ENCODE measurements at places on chromosomes 1 and 21.
A peak's percentile ranks its signal among the peaks of the same experiment; 100 is the strongest.

DNA sequence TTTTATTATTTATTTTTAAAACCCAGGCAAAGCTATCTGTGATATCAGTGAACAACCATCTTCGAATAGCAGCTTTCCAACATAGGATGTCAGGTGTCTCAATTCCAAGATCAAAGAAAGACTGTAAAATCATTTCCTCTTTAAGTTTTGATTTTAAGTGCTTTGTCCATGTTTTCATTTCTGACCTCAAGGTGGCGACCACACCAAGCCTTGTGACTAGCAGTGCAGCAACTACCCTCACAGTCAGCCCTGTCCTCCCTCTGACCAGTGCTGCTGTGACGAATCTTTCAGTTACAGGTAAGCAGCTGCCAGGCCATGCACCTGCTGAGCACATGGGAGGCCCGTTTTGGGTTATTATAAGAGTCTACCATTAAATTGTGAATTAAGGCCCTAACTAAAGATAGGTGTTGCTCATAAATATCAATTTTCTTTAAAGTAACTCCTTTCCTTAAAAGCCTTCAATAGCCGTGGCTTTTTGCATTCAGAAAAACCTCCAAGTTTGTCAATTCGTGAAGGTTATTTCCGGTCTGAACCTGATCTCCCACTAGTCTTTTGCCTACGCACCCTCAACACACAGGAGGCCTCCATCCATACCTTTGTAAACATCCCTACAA is 117.0 kb downstream of the CD247 start:
- no peak for DNase-seq

DNA sequence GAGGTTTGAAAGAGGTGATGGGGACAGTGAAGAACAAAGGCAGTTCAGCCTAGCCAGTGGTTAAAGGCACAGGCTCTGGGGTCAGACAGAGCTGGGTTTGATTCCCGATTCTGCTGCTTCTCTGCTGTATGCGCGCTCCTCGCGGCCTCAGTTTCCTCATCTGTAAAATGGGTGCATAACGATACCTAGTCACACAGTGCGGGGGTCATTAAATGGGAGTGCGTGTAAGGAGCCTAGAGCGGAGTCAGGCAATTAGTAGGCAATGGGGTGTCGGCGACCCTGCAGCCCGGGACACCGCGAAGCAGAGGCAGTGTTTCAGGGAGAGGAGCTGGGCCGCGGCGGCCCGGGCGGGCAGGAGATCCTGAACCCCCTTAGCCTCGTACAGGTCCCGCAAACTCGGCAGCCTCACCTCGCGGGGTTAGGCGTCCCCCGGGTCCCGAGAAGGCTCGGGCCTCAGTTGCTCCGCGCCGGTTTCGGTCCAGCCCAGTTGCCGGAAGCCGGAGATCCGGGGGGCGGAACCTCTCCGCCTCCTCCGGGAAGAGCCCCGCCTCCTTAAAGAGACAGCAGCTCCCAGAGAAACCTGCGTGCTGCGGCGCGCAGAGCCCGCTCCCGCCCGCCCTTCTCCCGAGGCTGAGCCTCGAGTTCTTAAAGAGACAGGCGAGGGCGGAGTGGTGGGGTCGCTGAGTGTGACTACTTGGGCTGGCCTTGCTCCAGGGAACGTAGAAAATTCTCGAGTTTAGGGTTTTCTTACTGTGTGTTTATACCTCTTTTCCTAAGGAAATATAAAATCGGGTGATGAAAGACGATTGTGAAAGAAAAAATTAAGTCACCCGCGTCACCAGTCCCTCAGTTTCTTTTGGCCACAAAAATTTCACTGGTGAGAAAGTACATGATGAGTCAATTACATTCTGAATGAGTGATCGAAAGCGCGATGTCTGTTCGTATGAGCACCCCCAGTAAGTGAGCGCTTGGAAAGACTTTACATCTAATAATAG is at the start of gene YIPF1:
Gene YIPF1, minus strand, starts transcription at position 494 of the 995 bp plus-strand sequence. CDS start 860 bp downstream, outside the sequence.
- peak; percentile 89 for DNase-seq

GRCh38 chr1:18088077-18088594 is 19.5 kb upstream of the IGSF21 start:
- no peak for DNase-seq

DNA sequence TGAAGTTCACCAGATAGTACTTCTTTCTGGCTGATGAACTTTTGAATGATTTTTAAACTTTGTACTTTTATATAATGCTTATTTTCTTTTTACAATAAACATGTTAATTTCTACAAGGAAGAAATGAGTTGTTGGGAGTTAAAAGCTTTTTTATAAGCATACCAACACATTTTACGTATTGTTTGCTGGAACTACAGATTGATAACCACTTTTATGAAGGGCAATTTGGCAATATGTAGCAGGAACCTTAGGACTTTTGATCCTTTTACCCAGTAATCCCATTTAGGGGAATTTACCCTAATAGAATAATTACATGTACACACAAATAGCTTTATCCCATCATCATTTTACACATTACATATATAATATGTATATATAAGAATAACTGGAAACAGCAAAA is 16.3 kb downstream of the PRPF38A start:
- DNase-seq = no peak
